ENCODE measurements at places on chromosomes 5 and 9.

GRCh38 chr5:130323804-130324454 is 419.7 kb downstream of the CHSY3 start:
- no peak for DNase-seq

DNA sequence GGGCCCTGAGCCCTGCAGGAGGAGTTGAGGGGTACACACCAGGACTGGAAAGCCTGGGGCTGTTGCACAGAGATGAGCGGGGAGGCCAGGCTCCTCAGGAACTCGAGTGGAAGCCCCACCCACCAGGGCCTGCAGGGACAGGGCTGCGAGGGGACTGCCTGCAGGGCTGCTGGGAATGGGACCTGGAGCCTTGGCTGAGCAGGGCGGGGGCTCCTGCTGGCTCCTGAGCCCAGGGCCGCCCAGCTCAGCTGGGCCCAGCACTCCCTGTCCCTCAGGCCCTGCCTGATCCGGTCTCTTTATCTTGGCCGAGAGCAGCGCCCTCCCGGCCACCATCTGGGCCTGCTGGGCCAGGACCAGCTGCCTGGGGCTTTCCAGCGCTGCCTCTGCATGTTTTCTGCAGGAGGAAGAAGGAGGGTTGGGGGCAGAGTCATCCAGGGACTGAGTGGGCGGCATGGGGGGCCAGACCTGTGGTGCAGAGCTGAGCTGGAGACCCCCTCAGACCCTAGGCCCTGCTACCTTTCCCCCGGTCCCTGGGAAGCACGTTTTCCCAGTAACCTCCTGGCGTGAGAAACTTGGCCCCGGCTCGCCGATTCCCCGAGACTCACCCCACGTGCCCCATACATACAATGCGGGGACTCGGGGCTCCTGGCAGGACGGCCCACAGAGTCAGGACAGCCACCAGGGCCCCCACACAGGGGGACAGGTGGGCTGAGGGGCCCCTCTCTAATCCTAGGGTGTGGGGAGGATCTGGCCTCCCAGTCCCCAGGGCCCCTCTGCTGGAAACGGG is 9.4 kb downstream of the LCN12 start:
- peak; percentile 49 for DNase-seq

- DNase-seq = no peak
These were observed 192.1 kb downstream of the ERCC6L2 start for GRCh38 chr9:96067600-96067999.

DNA sequence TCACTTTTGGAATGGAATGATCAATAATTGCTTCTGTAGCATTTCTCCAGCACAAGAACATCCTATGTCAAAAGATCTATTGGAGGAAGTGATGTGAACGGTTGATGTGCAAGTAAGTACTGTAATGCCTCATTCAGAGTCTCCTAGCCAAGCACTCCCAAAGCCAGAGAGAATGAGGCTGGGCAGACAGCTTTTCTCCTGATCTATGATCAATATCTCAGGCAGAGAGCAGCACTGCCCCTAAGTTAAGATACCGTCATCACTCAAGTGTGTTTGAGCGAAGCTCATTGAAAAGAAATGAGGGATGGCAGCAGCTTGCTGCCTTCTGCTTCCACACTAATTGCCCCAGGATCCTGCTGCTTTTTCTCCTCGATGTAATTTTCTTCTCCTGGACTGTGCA is 324.1 kb upstream of the GRAMD2B start:
- no peak for DNase-seq

GRCh38 chr5:167208911-167209310 is 1082.5 kb upstream of the WWC1 start:
- DNase-seq = no peak

DNA sequence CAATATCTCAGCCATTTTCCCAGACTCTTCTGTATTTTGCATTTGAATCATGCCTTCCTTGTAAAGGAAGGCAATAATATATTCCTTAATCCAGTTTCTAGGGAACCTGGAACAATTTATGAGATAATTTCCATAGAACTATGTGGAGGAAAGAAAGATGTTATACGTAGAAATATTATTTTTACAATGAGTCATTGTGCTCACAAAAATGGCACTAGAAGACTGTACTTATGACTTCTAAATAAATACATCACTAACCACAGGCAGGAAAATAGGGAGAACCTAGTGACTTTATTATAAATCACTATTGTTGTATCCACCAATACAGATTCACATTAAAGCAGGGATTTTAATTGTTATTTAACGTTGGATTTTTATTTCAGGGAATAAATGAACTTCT is 87.6 kb downstream of the FBXO38 start:
- DNase-seq = no peak

- DNase-seq = no peak
These were observed 235.5 kb upstream of the ZNF608 start for GRCh38 chr5:124981901-124982300.

DNA sequence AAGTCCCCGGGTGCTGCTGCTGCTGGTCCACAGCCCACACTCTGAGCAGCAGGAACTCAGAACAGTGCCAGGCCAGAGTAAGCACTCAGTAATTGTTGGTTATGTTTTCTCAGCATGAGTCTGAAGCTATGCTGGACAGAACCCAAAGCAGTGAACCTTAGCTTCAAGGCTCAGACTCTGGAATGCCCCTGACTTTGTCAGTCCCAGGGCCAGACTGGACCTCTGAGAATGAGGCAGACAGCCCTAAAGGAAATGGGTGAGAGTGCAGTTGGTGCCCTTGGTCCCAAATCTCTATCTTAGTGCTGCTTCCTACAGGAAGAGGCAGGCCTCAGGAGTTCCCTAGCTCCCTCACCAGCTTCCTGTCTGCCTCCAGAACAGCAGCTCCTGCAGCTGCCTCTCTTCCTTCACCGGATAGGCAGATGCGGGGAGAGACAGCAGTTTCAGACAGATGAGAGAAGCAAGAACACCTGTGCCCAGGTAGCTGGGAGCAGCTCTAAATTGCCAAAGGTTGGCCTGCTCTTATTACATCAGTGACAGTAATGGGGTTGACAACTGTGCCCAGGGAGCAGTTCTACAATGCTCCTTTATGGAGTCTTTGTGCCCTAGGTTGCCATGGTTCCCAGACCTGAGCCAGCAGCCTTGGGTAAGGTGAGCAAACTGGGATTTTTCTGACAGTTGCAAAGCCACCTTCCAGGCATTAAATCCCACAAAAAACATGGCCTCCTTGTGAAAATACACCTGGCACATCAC is 82.2 kb upstream of the CXCL14 start:
- no peak for DNase-seq

- peak; percentile 33 for DNase-seq
These were observed 19.6 kb upstream of the HRH2 start for GRCh38 chr5:175638305-175638704.

GRCh38 chr5:6598351-6598900 is 34.4 kb downstream of the NSUN2 start:
- no peak for DNase-seq

GRCh38 chr9:127904561-127905003 is 5.2 kb upstream of the ST6GALNAC6 start:
- DNase-seq = peak; percentile 56

- DNase-seq = no peak
These were observed 11.1 kb upstream of the KIF12 start for GRCh38 chr9:114110180-114110579.

GRCh38 chr9:107260437-107261081 is 22.5 kb upstream of the RAD23B start:
- peak; percentile 60 for DNase-seq

DNA sequence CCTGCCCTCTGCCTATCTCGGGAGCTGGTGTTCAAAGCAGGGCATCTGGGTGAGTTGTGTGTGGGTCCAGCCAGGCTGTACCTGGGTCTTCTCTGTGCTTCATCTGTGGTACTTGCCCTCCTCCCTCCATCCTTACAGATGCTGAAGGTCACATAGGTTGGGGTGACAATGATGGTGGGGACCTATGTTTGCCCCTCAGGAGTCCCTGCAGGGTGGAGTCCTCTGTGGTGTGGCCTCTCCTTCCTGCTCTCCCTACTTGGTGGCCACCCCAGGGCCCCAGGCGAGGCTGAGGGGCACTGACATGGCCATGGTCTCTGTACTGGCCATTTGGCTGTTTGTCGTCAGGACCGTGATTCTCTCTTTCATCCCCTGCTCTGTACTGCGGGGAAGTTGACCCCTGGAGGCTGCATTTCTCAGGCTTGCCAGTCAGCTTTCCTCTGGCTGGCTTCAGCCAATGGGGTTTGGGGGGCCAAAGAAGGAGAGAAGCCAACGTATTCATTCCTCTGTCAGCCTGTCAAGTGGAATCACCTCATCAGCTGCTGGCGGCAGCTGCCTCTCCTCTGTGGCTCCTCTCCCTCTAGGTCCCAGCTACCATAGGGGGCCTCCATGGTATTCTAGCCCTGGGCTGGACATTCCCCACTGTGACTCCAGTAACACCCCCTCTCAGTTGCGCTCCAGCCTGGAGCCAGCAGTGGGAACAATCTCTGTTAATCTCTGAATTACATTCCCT is 4.6 kb downstream of the DCANP1 start:
- DNase-seq = peak; percentile 44

DNA sequence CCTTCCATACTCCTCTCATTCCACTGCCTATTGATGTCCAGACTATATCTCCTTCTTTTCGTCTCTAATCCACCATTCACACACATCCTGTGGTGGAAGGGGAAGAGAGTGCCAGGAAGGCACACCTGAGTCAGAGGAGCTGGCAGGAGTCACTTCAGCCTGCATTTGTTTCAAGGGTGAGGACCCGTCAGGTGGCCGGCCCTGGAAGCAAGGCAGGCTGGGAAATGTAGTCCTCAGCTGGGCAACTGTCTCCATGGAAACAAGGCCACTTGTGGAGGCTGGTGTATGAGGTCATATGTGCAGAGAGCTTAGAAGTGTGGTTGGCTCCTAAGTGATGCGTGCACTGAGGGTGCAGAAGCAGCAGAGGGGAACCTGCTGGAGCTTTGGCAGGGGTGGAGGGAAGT is 278.4 kb downstream of the NSG2 start:
- peak; percentile 85 for DNase-seq

- no peak for DNase-seq
These were observed 36.6 kb downstream of the GALNT10 start for GRCh38 chr5:154227090-154227489.

DNA sequence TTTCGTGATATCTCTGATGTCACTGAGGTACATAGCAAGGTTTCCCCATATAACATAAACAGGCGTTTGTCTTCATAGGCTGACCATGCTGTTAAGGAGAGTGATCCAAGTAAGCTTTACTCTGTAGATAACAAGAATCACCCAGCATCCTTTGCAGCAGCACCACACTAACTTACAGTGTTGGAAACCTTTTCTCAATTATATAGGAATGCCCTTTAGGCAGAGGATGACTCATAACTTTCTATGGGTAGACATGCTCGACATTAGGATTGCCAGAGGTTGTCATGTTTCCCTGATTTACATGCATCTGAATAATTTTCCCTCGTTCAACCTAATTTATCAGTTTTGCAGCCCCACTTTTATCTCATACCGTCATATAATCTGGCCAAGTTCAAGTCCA is 870.0 kb upstream of the CDH9 start:
- DNase-seq = no peak

DNA sequence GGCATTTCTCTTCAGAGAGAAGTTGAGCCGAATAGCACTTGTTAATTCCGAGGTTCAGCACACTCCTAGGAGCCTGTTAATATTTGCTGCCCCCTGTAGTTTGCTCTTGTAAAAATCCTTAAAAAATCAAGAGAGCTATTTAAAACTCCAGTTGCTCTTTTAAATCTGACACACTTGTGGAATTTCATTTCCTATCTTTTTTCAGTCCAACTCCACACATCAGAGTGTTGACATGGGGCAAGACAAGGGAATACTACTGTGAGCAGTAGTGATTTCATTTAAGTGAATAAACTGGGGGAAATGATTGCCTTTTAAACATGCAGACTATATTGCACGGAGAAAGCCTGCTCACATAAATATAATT is 1096.3 kb upstream of the DMAC1 start:
- DNase-seq = peak; percentile 9

DNA sequence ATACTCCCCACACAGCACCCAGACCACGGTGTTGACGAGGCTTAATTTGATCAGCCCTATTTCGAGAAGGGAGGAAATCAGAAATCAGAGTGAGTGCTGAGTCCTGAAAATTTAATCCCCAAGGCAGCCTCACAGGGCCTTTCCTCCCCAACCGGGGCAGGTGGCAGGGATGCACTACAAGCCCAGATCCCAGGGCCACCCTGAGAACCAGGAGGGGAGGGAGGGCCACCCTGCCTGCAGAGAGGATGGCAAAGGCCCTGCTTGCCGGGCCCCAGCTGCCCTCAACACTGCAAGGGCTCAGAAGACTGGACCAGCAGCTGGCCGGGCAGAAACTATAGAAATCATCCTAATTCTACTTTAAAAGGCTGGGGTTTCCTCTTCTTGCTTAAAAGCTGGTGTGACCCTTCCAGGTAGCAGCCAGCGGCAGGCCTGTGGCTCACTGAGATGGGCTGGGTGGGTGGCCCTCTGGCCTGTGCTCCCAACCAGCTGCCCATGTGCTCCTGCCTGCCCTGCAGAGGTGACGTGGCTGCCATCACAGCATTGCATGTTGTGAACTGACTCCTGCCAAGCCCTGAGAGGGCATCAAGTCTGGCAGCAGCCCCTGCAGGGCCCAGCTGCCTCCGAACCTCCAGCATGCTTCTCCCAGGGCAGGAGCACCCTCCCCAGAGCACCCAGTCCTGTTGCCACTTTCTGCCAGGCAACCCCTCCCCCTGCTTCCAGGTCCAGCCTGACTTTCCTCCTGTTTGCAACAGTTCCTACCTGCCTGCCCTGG is 122.8 kb downstream of the ADAMTS2 start:
- DNase-seq = no peak

DNA sequence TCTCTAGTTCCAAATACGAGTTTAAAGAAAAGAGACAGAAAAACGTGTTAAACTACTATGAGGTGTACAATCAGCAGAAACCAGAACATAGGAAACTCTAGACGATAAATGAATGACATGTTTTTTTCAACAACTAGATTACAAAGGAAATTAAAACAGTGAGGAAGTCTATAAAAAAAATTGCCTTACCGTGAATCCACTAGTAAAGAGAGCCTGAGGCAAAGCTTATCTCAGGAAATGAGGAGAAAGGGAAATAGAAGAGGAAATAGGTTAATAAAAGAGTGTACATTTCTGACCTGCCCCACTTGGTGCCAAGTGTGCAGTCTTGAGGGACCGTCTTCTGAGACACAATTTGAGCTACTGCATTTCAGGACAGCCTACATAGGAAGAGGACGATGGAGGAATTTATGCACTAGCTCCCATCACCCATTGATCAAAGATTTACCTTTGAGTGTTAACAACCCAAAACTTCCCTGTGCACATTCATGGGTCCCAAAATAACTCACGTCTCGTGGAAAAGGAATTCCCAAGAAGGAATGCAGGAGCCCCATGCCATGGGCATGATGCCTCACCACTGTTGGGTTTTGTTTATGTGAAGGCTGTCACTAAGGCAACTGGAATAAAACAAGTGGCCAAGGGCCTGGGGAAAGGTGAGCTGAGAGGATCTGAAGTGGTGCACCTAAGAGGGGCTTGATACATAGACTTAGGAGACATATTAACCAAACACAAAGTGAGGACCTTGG is 53.6 kb upstream of the SLC1A3 start:
- peak; percentile 50 for DNase-seq

Measured in ELF-1 (cell line).